GM03348 (cell line): ENCODE measurements at places on chromosomes 6 and 20.

- no peak for DNase-seq
Observed at GRCh38 chr6:27375613-27376079, 12.9 kb upstream of the ZNF391 start.

- DNase-seq = no peak
Observed at GRCh38 chr6:37060195-37060559, 54.7 kb downstream of the FGD2 start.

GRCh38 chr6:81820980-81821379 lies 68.5 kb upstream of the TENT5A start:
- DNase-seq = no peak

DNA sequence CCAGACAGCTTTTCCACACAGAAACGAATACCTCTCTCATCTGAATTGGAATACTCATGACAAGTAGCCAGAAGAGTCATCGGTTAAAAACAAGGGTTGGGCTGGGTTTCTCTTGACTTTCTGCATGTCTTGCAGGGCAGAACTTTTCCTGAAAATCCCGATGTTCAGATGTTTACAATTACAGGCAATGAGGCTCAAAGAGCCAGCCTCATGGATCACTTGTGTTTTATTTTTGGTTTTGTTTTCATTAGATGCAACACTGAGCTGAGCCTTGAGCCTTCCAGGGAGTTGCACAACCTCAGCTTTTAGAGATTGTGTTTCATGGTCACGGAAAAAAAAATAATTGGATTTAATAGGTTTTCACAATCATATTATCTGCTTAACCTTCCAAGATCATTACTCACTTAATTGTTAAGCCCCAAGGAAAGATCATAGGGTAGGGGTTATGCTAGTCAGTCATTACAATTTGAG lies 288.1 kb upstream of the PRDM1 start:
- peak; percentile 76 for DNase-seq

- DNase-seq = no peak
Observed at GRCh38 chr6:106748547-106749207, 119.3 kb downstream of the QRSL1 start.

DNA sequence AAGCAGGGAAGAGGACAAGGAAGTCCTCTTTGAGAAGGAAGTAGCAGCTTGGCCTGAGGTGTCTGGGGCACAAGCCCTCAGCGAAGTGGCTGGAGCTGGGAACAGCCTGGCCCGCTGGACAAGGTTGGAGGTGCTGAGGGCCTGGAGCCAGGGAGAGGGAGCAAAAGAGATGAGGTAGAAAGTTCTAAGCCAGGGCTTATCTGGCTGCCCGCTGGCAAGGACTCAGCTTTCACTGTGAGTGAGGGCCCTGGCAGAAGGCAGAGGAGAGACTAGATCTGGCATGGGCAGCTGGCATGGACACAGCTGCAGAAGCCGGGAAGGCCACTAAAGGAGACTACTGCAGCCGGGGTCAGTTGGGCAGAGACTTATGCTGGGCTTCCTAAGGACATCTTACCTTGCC lies 21.8 kb upstream of the PCMTD2 start:
- DNase-seq = no peak

- peak; percentile 7 for DNase-seq
Observed at GRCh38 chr6:20234136-20234535, 21.9 kb upstream of the MBOAT1 start.

- peak; percentile 78 for DNase-seq
Observed at GRCh38 chr6:166381733-166382499, 824 bp downstream of the MPC1 start.

DNA sequence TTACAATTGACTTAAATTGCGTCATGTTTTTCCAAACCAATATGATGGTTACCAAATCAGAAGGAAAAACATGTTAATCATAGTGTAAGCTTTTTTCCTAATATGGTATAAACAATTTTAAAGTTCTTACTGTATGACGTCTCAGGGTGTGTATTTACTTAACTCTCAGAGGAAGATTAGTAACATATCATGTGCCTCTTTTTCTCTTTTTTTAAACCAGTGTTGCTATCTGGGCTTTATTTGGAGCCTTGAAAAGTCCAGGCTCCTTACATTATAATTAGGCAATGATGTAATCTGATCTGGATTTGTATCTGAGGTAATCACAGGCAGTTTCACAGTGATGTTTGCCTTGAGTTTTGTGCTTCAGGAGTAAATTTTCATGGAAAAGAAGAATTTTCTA lies 20.4 kb upstream of the RAB23 start:
- DNase-seq = peak; percentile 80

- DNase-seq = peak; percentile 79
Observed at GRCh38 chr6:72622094-72622940, 453 bp downstream of the KCNQ5 start.

GRCh38 chr6:90123831-90124230 lies 172.8 kb downstream of the BACH2 start:
- DNase-seq = no peak

- DNase-seq = no peak
Observed at GRCh38 chr6:75374961-75375400, 90.4 kb upstream of the TMEM30A start.

GRCh38 chr20:21643417-21643816 lies 62.0 kb upstream of the PAX1 start:
- DNase-seq = no peak

DNA sequence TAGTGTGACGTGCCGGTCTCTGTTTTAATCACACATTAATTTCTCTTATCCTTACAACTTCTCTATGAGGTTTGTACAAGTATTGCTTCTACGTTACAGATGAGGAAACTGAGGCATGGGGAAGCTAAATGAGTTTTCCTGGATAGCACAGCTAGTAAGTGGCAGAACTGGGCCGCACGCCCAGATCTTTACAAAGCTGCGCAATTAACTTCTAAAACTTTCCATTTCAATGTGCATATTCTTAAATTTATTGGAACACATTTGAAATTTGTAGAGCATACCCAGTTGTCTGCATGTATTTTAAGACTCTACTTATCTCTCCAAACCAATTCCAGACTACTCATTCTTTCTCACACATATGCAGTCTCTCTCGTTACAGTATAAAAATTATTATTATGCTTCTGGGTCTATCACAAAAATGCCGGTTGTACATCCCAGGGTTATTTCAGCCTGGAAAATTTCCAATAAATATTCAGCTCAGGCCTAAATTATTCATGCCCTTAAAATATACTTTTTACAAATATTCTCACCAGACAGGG lies 10.2 kb upstream of the PERP start:
- no peak for DNase-seq

GRCh38 chr6:105120570-105120969 lies 59.2 kb downstream of the POPDC3 start:
- no peak for DNase-seq

DNA sequence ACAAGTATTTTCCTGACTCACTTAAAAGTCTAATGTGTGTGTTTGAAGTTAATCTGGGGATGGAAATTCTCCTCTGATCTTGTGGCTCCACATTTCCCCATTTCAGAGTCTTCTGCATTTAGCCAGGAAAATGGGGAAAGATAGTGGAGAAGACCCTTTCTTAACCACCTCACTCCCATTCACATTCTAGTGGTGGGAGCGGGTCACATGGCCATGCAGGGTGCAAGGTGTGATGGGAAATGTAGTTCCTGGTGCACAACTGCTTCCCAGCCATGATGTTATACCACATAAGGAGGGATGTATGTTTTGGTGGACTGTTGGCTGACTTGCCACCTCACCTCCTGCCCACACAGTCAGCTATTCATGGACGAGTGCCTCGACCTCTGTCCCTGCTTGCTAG lies 61.8 kb downstream of the BANF2 start:
- no peak for DNase-seq

DNA sequence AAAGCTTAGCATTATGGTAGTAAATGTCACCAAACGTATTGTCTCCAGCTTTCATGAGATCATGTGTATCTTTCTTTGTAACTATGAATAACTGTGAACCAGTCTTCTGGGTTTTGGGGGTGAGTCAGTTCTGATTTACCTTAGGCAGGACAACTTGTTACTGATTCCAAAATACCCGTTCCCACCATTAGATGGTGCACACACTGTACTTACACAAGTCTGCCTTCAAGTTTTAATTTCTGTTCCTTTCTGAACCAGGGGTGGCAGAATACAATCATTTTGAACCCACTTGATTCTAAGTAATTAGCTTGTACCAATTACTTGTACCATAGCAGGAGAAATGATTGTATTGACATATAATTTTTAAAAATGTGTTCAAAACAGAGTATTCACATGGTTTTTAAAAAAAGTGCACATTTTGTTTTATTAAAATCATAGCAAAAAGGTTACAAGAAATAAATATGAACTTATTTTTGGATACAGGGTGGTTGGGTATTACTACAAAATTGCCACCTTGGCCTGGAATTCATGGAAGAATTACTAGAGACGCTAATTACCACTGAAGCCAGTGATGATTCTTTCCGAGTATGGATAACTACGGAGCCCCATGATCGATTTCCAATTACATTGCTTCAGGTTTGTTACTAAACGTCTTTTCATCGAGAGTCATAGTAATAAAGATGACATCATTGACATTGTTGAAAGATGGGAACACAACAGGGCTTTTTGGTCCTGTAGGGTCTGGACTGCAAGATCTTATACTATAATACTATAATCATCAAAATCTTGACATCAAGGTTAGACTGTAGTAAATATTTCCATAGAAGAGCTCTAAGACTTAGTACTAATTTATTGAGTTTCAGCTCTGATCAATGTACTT lies 75.2 kb upstream of the GLP1R start:
- DNase-seq = peak; percentile 71

- DNase-seq = no peak
Observed at GRCh38 chr6:20426177-20427082, 24.8 kb downstream of the E2F3 start.

GRCh38 chr6:168371618-168371980 lies 52.0 kb upstream of the DACT2 start:
- no peak for DNase-seq

DNA sequence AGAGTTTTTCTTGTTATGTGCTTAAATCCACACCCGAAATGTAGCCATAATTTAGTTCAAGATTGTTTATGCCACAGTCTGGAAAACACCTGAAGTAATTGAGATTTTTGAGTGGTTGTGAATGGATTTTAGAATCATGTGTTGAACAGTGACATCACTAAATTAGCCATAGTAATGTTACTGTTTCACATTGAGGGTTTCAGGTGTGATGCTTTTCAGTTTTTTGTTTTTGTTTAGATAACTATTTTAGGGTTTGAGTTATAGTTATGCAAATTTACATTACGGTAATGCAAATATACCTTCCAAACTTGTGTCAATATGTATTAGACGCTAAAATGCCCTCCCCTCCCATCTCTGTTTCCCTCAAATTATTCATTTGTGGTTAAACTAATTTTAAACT lies 22.9 kb downstream of the QKI start:
- DNase-seq = no peak
